Fibroblast of skin of back (primary cell): ENCODE measurements at places on chromosomes 6 and 20.

DNA sequence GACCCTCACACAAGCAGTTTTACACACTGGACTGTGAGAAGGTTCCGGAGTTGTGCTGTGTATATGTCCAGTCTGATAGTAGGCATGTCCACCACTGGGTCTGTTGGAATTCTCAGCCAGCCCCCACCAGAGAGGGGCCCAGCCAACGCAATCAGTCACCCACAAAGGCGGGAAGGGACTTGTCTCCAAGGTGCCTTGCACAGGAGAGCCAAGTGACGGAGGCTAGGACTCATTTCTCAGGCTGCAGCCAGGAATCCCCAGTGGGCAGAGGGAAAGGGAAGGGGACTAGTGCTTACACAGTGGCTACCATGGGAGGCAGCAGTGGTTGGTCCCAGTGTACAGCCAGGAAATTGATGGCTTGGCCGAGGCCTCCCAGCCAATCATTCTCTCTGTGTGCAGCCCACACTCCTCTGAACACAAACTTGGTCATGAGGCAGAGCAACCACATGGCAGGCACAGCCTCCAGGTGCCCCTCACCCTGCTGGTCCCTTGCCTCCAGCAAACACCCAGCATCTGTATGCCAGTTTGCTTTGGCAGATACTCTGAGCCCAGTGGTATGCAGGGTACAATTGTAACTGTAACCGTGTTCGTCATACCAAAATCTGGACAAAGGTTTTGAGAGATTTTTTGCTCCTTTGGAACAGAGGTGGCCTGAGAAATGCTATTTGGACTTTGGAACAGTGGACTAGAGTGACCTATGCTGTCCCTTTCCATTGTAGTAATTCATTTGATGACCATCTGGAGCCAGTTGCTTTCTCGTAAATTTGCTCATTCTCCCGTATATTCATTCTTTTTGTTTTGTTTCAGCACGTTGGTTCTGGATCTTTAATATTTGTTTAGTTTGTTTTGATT is 72.9 kb upstream of the MYL9 start:
- no peak for DNase-seq

DNA sequence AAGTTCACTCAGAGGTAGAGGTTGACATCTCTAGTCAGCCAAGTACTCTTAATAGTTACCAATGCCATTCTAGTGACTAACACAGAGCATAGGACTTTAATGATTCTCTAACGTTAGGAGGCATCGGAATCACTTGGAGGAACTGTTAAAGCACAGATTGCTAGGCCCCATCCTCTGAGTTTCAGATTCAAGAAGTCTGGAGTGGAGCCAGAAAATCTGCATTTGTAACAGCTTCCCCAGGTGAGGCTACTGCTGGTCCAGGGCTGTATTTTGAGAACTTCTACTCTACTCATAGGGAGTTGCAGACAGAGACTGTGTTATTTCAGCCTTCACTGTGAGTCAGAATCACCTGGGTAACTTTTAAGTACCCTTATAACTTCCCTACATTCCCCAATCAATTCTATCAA is 5.7 kb downstream of the LMBRD1 start:
- no peak for DNase-seq

- DNase-seq, result peak; percentile 59
Measured at GRCh38 chr6:145028144-145028818, 707.0 kb downstream of the EPM2A start.

DNA sequence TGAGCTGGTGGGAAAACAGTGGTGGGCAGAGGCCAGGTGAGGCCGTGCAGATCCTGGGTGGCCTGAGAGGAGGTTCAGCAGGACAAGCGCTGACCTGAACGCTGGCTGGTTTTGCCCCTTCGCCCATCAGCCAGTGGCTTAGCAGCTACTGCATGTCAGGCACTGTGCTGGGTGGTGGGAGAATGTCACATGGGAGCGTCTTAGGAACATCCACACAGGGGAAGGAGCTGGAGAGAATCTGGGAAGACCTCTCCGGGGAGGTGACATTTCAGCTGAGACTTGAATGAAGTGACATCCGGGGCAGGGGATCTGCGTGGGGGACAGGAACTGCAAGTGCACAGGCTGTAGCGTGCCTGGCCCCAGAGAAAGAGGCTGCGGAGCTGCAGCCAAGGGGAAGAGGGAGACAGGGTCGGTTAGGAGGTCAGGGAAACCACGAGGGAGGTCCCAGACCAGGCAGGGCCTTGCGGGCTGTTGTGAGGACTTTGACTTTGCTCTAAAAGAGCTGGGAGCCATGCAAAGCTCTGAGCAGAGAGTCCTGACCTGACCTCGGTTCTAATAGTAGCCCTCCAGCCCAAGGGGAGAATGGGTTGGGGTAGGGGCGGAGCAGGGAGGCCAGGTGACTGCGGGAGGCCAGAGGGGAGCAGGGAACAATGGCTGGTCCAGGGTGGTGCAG is 156.8 kb upstream of the PTPN1 start:
- no peak for DNase-seq

DNA sequence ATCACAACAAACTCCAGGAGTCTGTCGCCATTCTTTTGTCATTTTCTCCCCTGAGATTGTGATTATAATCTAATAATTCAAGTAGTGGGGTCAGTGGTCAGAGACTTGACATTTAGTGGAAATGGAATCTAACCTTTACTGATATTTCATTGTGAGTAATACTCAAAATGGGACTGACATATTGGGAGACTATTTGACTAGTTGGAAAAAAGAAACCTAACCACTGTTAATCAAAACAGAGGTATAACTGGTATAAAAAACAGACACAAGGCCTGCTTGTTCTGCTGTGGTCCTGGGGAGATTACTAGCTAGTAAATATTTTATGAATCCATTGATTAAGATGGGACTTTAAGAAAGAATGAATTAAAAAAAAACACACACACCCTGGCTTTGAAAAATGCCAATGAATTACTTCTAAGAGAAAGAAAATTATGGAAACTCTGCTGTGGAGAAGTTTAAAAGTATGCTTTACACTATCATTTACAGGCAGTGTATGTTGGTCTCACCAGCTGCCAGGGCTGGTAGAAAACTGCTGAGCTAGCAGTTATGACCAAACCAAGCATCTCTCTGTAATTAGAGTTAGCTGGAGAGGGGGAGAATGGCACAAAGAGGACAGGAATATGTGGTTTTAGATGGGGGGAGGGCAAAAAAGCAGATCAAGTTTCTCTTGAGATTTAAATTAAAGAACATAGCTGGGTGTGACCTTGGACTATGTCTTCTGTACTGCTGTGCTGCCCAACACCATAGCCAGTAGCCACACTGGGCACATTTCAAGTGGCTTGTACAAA is 103.7 kb downstream of the FYN start:
- no peak for DNase-seq

DNA sequence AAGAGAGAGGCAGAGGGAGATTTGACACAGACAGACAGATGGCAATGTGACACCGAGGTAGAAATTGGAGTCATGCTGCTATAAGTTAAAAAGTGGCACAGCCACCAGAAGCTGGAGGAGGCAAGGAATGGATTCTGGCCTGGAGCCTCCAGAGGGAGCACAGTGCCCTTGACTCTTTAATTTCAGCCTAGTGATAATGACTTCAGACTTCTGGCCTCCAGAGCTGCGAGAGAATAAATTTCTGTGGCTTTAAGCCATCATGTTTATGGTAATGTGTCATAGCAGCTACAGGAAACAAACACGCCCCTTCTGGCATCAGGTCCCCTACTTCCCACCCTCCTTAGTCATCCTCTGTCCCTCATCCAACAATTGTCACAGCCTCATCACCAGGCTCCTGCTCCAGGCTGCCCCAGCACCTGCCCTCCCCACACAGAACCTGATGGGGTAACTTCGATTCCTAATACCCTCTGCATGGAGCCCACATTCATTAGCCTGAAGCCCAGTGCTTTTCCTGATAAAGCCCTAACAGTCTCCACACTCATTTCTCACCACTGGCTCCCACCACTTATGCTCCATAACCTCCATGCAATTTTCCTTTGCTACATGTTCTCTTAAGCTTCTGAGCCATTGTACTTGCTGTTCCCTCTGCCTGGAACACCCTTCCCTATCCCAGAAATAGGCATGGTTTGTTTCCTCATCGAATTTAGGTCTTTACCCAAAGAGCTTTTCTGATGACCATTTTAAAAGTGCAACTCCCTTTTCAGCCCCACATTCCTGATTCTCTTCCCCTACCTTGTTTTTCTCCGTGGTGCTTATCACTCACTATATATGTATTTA is 69.7 kb upstream of the TOX2 start:
- peak; percentile 87 for DNase-seq
